ENCODE measurements at places on chromosomes 11 and 22.

DNA sequence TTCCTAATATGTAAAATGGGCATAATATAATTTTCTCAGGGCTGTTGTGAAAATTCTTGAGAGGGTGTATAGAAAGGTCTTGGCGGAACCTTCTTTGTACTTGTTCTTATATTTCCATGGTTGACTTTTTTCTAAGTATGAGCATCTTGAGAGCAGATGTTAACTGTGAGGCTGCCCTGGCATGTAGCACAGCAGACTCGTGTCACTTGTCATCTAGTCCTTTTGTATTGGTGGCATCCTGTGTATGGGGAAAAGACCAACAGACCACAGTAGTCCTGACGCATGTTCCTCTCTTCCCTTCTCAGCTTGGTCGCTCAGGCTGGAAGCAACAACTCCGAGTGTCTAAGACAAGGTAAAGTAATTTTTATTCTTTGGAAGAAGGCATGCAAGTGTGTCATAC is 153.8 kb upstream of the ZBED5 start:
- no peaks in the 10 kb centered on the region for H3K36me3 ChIP-seq
- no peaks in the 10 kb centered on the region for H3K4me1 ChIP-seq
- H3K4me3 ChIP-seq: no peak overlapping the region
- no peak overlapping the region for H3K27ac ChIP-seq

DNA sequence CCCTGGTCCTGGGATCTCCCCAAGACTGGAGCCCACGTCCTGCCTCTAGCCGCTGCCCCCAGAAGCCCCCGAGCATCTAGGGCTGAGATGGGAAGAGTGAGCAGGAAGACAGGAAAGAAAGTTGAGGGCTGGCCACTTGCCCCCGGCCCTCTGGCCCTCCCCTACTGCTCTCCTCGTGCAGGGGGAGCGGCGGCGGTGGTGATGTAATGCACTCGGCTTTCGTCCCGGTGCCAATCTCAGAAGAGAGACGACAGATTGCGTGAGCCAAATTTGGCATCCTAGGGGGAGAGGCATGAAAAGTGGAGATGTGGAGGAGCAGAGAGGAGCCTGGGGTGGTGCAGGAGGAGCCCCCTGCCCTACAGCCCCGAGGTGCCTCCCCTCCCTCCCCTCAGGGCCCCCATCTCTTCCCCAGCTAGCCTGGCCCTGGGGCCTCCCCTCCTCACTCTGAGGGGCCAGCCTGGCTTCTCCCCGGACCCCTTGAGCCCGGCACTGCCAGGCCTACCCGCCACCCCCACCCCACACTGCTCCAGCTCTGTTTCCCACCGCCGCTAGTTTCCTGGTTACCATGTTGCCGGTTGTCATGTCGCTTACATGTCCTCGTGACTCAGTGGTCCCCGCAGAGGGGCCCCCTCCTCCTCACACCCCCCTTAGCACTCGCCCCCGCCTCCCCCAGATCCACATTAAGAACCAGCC is 2.5 kb downstream of the KCNJ4 start:
- DNase-seq: no peak
- no peaks in the 10 kb centered on the region for H3K36me3 ChIP-seq
- H3K4me3 ChIP-seq: no peak overlapping the region
- no peak overlapping the region for H3K27ac ChIP-seq
- peaks cover 11% of the 10 kb centered on the region for H3K4me1 ChIP-seq
- peaks cover 49% of the 10 kb centered on the region for H3K27me3 ChIP-seq

DNA sequence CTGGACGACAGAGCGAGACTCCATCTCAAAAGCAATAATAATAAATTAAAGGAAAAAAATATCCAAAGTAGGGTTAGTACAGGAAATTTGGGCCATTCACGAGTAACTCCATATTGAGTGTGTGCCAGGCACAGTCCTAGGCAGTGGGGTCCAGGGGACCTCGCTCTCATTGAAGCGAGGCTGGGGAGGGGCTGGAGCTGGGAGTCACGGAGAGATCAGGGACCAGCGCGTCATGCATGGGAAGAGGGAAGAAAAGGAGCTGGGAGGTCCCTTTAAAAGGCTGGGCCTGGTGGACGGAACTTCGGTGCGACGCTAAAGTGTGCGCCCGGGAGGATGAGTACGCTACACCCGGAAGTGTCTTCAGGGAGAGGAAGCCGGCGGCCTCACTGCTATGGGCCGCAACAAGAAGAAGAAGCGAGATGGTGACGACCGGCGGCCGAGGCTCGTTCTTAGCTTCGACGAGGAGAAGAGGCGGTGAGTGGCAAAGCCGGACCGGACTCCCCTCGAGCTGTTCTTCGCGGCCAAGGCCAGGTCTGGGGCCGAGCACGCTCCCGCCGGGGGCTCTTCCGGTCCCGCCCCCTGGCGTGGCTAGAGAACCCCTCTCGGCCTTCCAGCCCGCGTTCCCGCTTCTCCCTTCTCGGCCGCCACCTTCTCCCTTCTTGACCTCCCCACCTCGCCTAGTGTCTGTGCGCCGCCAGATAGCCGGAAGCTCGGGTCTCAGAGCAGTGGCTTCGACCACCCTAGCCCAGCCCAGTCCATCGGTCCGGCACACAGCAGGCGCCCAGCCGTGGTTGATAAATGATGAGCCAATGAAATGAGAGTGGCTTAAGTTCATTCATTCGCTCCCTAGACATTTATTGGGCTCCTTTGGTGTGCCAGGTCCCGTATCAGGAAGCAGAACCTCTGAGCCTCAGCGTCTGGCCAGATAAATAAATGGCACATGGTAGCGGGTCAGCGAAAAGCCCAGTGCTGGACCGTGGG is at the start of gene NOL12:
TSS of gene NOL12 (plus strand) at position 342 of the 981 bp plus-strand sequence. CDS start at position 392, 50 bp downstream.
- H3K4me3 ChIP-seq: peak within 1 kb of the TSS; percentile 99
- no peaks in the 10 kb centered on the region for H3K27me3 ChIP-seq
- DNase-seq: peak; percentile 79
- peaks cover 33% of the 10 kb centered on the region for H3K36me3 ChIP-seq
- peaks cover 26% of the 10 kb centered on the region for H3K4me1 ChIP-seq

GRCh38 chr11:117414724-117415123 is 87.1 kb downstream of the CEP164 start:
- no peak overlapping the region for H3K4me3 ChIP-seq
- H3K4me1 ChIP-seq: no peaks in the 10 kb centered on the region
- peaks cover 3% of the 10 kb centered on the region for H3K36me3 ChIP-seq
- no peak overlapping the region for H3K27ac ChIP-seq
- no peaks in the 10 kb centered on the region for H3K27me3 ChIP-seq

- H3K4me3 ChIP-seq: peak overlapping the region; percentile 28
- H3K27me3 ChIP-seq: no peaks in the 10 kb centered on the region
- no peaks in the 10 kb centered on the region for H3K36me3 ChIP-seq
- DNase-seq: peak; percentile 82
- peak overlapping the region; percentile 89 for H3K27ac ChIP-seq
Measured at GRCh38 chr22:30196141-30196879, 50.2 kb downstream of the LIF start.

DNA sequence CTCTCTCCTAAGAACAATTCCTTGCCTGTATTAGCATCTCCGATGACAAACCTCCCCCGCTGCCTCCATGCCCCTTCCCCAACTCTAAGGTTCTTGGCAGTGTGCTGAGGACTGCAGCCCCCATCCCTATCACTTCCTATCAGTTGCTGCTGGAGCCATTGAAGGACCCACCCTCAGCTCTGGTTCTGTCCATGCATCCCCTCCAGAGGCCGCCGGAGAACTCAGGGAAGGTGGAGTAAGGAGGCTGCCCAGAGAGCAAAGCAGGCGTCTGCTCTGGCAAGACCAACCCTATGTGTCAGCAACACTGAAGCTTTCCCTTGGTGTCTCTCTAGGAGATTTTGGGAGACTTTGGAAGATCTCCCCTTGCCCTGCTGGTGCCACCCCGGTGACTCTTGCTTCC is 1139.5 kb downstream of the TBC1D22A start:
- no peaks in the 10 kb centered on the region for H3K36me3 ChIP-seq
- peaks cover 5% of the 10 kb centered on the region for H3K27me3 ChIP-seq
- H3K4me3 ChIP-seq: no peak overlapping the region
- H3K4me1 ChIP-seq: no peaks in the 10 kb centered on the region
- no peak overlapping the region for H3K27ac ChIP-seq

DNA sequence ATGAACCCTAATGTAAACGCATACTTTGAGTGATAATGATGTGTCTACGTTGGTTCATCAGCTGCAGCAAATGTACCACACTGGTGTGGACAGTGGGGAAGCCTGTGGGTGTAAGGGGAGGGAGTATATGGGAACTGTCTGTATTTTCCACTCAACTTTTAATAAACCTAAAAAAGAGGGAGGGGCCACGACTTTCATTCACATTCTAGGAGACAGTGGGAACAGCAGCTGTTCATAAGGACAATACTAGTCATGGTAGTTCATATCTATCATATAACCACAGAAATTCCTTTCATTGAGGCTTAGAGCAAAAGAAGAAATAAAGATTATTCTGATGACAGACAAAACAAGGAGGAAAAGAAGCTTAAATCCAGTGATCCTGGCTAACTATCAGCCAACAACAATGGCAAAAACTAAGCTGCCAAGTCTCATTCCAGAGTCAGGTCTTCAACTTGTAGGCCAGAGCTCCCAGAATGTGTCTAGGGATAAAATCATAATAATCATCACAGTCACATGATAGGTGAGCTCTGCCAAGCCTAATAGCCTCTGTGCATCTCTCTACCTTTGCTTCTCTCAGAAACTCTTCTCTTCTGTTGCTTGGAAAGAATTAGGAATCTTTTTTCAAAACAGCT is 59.4 kb upstream of the CHRM4 start:
- no peak overlapping the region for H3K4me3 ChIP-seq
- no peak overlapping the region for H3K27ac ChIP-seq
- no peak for DNase-seq
- H3K36me3 ChIP-seq: peaks cover 4% of the 10 kb centered on the region

GRCh38 chr11:111734101-111734953 is 31.9 kb downstream of the PPP2R1B start:
- H3K27me3 ChIP-seq: no peaks in the 10 kb centered on the region
- H3K4me3 ChIP-seq: no peak overlapping the region
- no peaks in the 10 kb centered on the region for H3K4me1 ChIP-seq
- peaks cover 10% of the 10 kb centered on the region for H3K36me3 ChIP-seq
- no peak overlapping the region for H3K27ac ChIP-seq

DNA sequence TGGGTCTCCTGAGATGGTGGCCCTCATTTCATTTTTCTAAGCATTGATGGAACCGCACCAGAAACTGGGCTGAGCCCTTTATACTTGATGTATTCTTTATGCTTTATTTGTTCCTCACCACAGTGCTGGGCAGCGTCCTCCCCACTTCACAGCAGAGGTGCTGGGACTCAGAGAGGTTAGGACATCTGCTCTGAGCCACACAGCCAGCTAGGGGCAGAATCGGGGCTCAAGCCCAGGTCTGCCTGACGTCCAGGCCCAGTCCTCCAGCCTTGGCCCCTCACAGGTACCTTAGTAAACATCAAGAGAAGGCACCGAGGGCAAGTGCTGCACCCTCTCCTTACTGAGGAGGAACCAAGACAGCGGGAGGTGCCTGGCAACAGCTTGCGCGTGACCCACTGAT is 20.2 kb upstream of the SHISAL1 start:
- H3K27ac ChIP-seq: no peak overlapping the region
- DNase-seq: no peak
- H3K4me1 ChIP-seq: peaks cover 18% of the 10 kb centered on the region
- no peaks in the 10 kb centered on the region for H3K36me3 ChIP-seq

GRCh38 chr11:118272001-118272400 is 7.9 kb upstream of the MPZL2 start:
- H3K27ac ChIP-seq: no peak overlapping the region
- DNase-seq: no peak
- H3K4me3 ChIP-seq: no peak overlapping the region
- H3K36me3 ChIP-seq: no peaks in the 10 kb centered on the region

DNA sequence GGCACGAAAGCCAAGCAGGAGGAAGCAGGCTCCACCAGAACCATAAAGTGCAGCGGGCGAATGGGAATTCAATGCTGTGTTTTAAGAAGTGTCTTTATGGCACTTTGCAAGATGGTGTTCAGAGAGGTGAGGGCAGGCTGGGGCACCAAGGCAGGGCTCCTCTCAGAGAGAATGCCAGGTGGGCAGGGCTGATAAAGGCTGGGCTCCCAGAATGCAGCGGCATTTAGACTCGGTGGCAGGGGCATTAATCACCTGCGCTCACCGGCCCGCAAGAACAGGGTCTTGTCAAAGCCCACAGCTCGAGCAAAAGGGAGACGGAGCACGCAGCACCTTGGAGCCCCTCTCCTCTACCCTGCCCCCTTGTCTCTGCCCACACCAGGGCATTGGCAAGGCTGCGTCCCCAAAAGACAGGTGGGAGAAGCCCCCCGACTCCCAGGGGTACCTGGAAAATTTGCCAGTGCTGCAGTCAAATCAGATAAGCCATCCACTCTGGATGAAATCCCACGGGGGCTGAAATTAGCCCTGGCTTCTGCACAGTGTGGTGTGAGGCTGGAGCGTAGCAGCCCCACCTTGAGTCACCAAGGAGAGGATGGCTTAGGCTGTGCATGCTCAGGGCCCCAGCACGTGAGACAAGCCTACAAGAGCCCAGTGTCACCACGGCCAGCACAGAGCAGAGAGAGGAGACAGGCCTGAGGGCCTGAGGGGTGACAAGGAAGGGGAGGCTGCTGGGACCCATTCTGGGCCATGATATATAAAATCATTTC is 8.1 kb downstream of the MACROD1 start:
- peaks cover 6% of the 10 kb centered on the region for H3K36me3 ChIP-seq
- DNase-seq: no peak
- H3K27ac ChIP-seq: no peak overlapping the region

- H3K36me3 ChIP-seq: peaks cover 14% of the 10 kb centered on the region
- H3K4me3 ChIP-seq: no peak overlapping the region
- peaks cover 22% of the 10 kb centered on the region for H3K4me1 ChIP-seq
- no peak for DNase-seq
- no peak overlapping the region for H3K27ac ChIP-seq
Measured at GRCh38 chr22:44730490-44731356, 21.7 kb upstream of the ARHGAP8 start.

DNA sequence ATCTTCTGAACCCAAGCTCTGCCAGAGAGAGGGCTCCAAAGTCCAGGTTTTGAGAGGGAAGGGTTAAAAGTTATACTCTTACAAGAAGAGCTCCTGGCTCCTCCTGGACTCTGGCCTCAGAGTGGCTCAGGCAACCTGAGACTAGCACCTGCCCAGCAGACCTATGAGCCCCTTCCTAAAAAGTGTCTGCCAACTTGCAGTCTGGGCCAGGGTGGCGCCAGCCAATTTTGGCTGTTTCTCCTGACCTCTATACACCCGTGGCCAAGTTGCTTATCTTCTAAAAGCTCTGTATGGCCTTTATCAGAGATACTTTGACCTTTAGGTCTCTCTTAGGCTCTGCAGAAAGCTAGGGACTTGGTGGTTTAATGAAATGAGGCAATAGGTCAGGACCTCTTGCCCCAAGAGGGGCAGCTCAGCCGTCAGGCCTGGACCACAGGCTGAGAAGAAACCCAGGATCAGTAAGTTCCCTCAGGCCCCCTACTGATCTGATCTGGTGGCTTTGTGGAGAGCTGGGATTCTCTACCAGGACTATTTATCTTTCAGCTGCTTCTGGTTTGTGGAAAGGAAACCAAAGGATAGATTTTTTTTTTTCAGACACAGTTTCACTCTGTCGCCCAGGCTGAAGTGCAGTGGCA is 10.3 kb upstream of the UCP3 start:
- peaks cover 33% of the 10 kb centered on the region for H3K4me1 ChIP-seq
- DNase-seq: no peak
- H3K36me3 ChIP-seq: peaks cover 25% of the 10 kb centered on the region
